Bone marrow (tissue), 2 donors: ENCODE measurements at places on chromosomes 13 and 19.

GRCh38 chr19:40411958-40412499 is 1.1 kb downstream of the PRX start:
- no peak for DNase-seq

GRCh38 chr13:102440259-102440936 is 38.5 kb upstream of the FGF14 start:
- DNase-seq, result no peak

- no peak for DNase-seq
Measured at GRCh38 chr19:23314505-23315251, 64.5 kb upstream of the ZNF724 start.

GRCh38 chr19:38199340-38199739 is 24.7 kb downstream of the DPF1 start:
- DNase-seq, result no peak

- DNase-seq, result no peak
Measured at GRCh38 chr13:57865600-57866294, 234.2 kb downstream of the PCDH17 start.

GRCh38 chr13:26457212-26457611 is 100.3 kb upstream of the WASF3 start:
- no peak for DNase-seq

- no peak for DNase-seq
Measured at GRCh38 chr13:36788276-36788675, 30.7 kb upstream of the RFXAP start.

GRCh38 chr13:35136585-35136984 is 194.5 kb downstream of the NBEA start:
- no peak for DNase-seq

DNA sequence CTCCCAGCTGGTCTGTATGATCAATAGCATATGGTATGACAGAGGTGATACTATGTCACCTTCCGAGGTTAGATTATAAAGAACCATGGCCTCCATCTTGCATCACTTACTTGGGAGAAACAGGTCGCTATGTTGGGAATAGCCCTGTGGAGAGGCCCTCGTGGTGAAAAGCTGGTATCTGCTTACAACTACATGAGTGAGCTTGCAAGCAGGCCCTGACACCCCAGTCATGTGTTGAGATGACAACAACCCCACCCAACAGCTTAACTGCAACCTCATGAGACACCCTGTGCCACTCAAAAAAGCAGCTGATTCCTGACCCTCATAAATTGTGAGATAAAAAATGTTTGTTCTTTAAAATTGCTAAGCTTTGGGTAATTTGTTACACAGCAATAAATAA is 18.8 kb downstream of the MTRF1 start:
- no peak for DNase-seq

DNA sequence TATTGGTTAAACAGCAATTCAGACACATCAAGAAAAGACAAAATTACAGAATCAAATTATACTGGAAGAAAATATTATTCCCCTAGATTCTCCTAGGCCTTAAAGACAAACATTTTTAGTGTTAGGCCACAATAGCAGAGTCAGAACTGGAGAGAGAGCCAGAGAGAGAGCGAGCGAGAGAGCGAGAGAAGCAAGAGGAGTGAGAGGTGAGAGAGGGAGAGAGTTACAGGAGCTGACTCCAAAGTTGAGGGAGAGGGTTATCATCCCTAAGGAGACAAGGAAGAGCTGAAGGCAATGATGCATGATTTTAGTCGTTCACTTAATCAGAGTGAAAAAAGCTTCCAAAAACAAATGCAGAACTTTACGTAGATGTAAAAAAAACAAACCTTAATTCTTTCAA is 20.2 kb upstream of the ZNF227 start:
- DNase-seq, result no peak

GRCh38 chr13:101397742-101398141 is 18.6 kb downstream of the NALCN start:
- DNase-seq, result no peak

DNA sequence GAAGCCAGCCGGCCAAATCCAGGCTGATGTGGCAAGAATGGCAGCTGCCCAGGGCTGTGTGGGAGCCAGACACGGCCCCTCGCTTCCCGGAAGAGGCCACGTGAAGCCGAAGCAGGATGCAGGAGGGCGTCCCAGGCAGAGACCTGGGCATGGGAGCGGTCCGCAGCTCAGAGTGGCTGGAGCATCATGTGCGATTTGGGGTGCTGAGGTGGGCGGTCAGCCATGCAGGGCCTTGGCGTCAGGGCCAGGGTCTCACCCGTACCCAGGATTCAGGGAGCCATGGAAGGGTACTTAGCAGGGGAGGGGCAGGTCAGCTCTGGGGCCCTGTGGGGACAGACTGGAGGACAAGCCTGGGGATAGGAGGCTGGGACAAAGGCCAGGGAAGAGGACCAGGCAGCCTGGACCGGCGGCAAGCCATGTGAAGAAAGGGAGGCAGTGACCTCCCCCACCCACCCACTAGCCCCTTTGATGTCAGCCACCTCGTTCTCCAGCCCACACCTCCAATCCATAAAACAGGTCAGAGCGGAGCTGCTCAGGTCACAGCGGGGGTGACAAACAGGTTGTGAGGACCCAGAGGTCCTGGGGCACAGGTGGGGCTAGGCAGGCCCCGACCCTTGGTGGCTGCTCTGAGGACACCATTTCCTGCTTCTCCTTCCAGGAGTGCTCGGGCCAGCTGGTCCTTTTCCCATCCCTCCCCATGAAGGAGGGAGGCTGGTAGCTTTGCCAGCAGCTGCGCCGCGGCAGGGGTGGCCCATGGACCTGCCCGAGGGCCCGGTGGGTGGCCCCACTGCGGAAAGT is 2.3 kb downstream of the KASH5 start:
- DNase-seq, result no peak

DNA sequence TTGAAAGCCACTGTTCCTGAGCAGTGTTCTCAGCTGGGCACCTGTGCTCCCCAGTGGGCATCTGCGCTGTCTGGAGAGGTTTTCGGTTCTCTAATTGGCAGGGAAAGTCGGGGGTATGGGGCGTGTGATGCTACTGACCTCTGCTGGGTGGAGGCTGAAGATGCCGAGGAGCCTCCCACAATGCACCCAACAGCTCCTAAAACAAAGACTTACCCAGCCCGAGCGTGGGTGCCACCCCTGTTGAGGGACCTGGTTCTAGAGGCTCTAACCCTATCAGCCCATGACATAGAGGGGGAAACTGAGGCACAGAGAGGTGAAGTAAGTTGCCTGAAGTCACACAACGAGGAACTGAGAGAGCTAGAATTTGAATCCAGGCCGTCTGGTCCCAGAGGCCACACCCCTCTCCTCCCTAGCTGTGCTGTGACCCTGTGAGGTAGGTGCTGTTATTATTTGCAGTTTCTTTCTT is 2.3 kb downstream of the SPACA4 start:
- DNase-seq, result peak; percentile 49

DNA sequence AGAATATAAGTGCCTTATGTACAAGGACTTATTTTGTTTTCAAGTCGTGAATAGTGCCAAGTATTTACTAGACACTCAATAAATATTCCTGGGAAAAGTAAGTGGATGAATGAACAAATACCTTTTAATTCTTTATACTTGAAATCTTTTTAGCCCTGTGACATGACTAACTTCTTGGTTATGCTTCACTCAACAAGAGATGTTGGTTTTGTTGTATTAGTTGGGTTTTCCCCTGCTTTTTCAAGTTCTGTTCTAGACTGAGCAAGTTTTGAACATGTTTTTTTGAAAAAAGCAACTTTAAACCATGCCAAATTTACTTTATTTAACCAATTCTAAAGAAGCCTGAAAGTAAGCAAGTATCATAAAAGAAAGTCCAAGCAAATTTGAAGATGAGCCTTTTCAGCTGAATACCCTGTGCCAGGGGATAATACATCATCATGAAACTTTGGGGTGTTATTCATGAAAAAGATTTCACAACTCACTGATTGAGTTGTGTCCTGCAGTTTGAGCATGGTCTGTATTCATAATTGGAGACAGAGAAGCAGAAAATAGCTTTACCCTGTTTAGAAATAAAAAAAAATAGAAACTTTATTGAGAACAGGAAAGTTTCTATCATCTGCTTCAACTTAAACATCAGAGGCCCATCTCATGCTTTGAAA is 11.1 kb downstream of the LMO7 start:
- DNase-seq, result no peak

DNA sequence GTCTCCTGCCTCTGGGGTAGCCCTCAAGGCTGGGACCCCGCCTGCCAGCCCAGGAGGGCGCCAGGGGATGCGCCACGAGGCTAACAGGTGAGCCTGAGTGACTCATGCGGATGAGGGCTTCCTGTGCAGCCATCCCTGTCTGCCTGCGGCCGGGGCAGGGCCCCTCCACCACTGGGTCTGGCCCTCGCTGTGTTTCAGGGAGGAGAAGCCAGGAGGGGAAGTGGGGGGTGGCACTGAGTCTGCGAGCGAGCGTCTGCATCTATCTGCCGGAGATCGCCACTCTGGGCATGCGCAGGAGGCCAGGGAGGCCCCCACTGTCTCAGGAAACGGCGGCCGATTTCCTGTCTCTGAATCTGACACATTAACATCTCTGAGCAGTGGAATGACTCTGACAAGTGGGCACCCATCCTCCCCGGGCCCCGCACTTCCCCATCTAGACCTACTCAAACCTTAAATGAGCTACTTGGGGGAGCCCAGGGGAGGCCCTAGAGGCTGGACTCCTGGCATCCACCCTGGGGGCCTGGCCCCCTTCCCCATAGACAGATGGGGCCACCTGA is 19.7 kb downstream of the RFX1 start:
- peak; percentile 99 for DNase-seq

DNA sequence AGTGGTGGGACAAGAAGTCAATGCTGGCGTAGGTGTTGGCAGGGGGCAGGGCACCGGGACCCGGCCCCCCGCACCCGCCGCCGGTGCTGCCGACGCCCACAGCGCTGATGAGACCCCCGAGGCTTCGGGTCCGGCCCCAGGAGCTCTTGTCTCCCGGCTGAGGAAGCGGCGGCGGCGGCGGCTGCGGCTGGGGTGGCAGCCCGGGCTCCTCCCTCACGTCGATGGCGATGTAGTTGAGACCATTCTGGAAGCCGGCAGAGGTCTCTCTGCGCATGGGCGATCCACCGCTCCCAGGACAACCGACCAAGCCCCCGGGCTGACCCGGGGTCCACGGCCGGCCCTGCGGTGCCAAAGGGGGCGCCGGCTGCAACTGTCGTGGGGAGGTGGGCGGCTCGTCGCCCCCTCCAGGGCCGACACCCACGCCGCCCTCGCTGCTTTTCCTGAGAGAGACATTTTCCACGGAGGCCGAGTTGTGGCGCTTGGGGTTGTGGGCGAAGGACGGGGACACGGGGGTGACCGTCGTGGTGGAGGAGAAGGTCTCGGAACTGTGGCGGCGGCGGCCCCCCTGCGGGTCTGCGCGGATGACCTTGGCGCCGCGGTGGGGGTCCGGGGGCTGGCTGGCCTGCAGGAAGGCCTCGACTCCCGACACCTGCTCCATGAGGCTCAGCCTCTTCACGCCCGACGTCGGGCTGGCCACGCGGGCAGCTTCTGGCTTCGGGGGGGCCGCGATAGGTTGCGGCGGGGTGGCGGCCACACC is 4.1 kb downstream of the IRS2 start:
- no peak for DNase-seq

- DNase-seq, result no peak
Measured at GRCh38 chr13:92963029-92963428, 263.6 kb upstream of the GPC6 start.
